ENCODE measurements at places on chromosomes 7 and 10.
A peak's percentile ranks its signal among the peaks of the same experiment; 100 is the strongest.

DNA sequence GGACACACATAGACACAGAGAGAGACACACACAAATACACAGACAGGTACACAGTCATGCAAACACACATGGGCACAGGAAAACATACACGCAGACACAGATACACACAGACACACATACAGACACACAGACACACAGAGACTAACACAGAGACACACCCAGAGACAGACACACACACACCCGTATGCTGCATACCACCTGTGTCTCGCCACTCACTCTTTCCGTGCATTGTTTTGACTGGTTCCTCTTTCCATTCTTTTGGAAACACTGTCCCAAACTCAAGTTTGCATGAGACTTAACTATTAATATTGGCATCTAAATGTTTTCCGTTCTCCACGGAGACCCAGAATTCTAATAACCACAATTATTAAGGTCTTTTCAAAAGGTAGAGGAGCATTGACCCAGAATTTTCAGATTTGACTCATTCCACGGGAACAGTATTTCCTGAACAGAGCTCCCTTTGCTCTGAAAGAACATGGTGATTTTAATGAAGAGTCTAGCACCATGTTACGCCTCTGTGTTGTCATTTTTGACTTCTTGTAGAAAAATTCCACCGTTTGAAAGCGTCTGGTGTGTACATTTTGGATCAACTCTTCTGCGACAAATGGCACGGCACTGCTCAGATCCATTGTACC is 141.2 kb upstream of the RNF32 start:
- DNase-seq = no peak

GRCh38 chr7:127252377-127252713 is 396 bp downstream of the GRM8 start:
- no peak for DNase-seq

DNA sequence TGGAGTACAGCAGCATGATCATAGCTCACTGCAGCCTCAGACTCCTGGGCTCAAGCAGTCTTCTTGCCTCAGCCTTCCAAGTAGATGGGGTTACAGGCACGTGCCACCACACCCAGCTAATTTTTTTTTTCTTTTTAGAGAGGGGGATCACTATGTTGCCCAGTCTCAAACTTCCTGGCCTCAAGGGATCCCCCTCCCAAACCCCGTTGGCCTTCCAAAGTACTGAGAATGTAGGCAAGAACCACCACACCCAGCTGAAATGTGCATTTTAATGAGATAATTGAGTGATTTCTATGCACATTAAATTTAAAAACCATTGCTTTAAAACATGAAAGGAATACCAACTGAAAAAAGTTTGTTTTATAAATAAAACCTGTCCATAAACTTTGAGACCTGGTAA is 25.6 kb downstream of the MARCHF5 start:
- DNase-seq = no peak

- peak; percentile 68 for DNase-seq
Measured at GRCh38 chr10:6136215-6137201, 47.7 kb downstream of the RBM17 start.

- no peak for DNase-seq
Measured at GRCh38 chr7:84187813-84188510, 6.6 kb downstream of the SEMA3A start.

DNA sequence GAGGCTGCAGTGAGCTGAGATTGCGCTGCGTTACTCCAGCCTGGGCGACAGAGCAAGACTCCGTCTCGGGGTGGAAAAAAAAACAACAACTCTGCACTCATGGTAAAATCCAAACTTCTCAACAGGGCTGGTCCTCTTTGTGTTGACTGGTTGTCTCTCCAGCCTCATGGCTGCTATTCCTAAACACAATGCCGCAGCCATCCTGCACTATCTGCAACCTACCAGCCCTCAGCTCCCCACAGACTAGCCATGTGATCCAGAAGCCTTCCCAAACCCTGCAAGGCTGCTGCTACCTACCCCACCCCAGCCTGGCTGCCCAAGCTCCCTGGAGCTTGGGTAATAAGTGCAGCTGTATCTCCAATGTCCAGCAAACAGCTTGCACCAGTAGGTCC is 11.7 kb downstream of the ZYX start:
- no peak for DNase-seq

DNA sequence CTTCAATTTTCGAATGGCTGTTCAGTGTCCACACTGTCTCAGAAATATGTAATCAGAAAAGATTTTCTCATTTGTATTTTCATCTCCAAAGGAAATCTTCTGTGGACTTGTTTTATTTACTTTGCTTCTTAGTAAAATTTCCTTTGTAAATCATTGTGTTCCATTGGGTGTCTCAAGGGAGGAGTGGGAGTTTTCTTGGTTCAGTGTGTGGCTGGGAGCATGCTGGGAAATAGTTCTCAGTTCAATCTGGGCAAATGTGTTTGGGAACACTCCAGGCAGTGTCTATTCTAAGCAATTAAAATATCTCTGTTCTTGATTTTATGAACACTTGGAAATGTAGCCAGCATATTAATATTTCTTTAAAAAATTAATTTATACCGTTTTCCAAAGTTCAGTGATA is 1019.8 kb downstream of the CNTNAP2 start:
- DNase-seq = no peak

DNA sequence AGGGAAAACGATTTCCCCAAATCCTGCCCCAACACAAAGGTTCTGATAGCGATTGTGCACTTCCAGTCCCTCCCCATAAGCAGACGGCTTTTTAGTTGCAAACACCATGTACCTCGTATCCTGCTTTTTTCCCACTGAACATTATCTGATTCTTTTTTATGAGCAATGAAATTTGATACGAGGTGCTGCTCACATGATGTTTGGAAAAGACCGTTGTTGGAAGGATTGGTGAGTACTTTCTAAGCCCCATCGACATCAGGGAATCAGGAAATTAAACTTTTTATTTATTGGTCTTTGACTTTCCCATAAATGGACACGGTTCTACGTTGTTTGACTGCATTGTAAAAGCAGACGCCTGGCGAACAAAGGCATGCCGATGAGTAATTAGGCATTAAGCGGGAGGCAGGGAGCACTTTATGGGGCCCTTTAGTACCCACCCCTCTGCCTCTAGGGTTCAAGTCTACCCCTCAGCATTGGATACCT is 49.4 kb downstream of the TEX36 start:
- DNase-seq = no peak

DNA sequence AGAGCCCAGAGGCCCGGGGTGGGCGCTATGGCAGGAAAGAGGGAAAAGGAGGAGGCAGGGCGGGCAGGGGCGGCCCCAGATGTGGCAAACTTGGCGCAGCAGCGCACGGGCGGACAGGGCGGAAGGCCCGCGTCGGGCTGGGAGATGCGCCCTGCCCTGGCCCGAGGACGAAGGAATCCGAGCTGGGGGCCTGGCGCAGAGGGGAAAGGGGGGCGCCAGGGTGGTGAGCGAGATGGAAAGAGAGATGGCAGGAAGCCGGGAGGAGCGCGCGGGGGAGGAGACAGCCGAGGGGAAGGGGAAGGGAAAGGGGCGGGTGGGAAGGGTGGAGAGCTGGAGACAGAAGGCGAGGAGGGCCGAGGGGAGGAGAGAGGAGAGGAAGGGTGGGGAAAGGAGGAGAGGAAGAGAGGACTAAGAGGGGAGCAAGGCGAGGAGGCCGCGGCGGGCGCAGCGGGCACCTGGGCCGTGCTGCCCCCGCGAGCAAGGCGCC is at the start of gene MARVELD1:
Gene MARVELD1 (plus strand): TSS at position 392 of the 487 bp plus-strand sequence. CDS start 147 bp downstream, outside the sequence.
- DNase-seq = peak; percentile 17

DNA sequence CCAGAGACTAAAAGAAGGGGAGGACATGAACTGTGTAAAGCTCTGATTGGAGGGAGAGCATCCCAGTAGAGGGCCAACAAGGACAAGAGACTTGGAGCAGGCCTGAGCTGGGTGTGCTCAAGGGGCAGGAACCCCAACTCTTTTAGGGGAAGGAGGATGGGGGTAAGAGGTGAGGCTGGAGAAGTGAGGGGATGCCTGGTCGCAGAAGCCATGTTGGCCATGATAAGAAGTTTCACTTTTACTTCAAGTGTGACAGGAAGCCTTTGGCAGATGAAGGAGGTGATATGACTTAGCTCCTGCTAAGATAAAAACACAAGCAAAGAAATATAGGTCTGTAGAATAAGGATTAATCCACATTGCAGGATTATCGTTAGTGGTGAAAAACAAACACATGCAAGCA is 208.3 kb downstream of the JAZF1 start:
- DNase-seq = no peak

DNA sequence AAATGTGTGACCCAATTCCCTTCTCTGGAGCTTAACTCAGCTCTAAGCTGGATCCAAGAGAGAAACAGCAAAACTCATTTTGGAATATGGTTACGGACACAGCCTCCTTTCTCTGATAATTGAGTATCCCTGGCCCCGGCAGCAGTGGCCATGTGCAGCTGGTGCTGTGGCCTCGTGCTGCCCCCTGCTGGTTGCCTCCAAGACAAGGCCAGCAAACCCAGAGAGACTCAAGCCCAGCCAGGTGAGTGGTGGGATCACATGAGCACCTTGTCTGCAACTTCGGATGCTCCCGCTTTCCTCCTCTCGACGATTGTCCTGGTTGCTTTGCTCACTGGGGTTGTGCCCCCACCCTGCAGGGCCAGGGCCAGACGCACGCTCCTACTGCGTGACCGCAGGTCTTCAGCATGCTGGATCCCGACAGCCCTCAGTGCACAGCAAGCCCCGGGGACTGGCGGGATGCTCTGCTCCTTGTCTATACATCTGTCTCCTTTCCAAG is 19.4 kb downstream of the SFTPD start:
- DNase-seq = peak; percentile 79

DNA sequence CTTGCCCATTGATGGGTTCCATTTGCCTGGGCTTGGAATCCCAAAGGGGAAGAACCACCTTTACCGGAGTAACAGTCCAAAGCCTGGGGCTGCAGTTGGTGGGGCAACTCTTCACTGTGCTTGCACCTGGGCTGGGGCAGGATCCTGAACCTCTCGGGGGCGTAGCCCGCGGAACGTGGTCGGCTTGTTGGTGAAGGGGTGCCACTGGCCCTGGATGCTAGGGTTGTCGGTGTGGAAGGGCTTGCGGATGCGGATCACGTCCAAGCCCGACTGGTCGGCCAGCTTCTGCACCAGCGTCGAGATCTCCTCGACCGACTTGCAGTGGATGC is 710 bp downstream of the MRPL43 start:
- DNase-seq = no peak

GRCh38 chr10:19817231-19817933 is 1.1 kb downstream of the PLXDC2 start:
- DNase-seq = no peak

DNA sequence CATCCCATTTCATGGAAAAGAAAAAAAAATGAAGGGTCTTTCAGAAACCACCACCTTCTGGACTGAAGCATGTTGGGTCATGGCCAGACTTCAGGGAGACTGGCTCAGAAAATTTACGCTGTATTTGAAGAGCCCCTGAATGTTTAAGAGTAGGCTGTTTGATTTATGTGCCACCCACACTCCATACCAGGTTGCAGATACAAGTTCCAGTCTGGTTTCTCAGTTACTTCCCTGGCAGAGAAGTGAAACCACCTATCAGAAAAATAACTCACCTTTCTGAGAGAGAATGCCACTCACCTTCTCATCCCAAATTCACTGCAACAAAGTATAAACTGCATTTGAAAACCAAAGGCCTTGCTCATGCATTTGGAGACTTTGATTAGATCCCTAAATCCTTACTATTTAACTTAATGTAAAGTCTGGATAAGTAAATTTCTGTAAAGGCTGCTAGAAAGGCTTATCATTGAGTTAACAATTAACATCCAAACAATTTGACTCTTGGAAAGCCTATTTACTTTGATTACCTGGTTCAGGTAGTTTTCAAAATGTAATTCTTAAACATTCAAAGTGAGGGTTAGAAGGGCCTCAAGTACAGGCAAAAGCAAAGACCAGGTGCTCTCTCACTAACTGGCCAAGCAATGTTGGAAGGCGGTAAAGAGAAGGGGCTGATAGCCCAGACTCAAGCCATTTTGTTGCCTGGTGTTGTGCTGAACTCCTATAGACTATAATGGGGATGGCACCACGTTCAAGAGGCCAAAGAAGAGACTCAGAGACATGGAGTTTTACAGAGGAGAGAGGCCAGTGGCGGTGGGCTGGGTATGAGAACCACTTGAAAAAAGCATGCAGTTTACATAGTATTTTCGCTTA is 12.8 kb upstream of the ADD3 start:
- no peak for DNase-seq

- no peak for DNase-seq
Measured at GRCh38 chr10:2980791-2981360, 86.5 kb upstream of the PFKP start.

DNA sequence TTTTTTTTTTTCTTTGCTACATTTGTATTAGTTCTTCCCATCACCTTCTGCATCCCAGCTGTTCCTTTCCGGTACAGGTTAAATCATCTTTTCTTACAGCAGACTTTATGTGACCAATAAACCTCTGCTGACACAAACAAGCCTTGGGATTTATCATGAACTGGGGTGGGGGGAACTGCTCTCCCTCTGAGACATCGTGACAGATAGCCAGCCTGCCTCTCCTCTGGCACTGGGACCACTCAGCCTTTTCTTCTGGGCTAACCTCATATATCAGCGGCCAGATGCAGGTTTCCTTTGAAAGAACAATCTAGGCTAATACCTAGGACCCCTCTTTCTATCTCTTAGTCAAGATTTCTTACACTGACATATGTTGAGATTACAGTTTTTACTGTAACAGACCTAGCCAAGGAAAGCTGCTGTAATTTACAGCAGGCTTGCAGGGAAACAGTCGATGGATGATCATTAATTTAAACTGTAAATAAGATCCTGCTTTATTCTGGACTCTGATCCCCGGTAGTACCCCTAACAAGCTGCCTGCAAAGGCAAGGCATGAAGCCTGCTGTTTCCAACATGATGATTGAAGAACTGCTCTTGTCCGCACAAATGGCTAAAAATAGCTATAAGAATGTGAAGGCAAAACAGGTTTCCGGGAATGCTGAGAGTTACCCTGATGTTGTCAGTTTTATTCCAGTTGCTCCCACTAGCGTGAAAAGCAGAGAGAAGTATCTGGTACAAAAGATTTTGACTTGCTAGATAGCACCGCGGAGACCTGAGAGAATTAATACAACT is 338.7 kb downstream of the SORCS1 start:
- DNase-seq = no peak

DNA sequence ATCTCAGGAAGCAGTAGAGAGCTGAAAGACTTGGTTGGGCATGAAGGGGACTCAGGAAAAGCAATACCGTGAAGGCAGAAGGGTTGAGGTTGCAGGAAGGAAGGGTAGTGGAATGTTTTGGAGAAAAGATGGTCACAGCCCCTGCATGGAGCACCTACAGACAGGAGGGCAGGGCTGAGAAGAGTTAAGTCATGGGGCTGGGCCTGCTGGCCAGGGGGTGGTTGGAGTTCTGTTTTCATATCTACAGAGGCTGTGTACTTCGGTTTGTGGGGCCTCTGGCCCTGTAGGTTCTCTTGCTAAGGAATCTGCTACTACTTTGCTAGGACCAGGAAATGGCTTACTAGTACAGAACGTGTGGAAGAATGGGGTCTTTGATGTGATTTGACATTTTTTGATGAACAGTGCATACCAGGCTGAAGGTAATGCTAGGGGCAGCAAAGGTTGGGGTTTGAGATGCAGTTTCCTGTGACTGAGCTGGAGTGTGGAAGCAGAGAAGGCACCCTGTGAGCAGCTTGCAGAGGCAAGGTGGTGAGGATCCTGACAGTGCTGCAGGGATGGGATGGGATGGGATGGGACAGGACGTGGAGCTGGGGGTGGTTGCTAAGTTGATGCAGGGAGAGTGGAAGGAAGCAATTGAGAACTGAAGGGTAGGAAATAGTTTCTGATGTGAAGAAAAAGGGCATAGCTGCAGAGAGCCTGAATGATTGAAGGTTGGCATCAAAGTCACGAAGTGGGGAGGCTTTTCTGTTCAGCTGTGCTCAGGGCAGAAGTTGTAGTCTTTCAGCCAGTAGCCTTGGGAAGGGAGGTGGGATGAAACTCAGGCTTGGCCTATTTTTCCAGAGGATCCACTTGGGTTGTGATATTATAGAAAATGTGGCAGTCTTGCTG is 7.8 kb downstream of the RPS24 start:
- no peak for DNase-seq
